ENCODE measurements at places on chromosomes 6 and 20. TPM values are rescaled to one million over a fixed set of nuclear protein-coding genes. Genes with fewer than 3 reads are reported as not detected.

GRCh38 chr20:38111366-38112232 lies 53.5 kb downstream of the TGM2 start:
- no peaks in the 10 kb centered on the region for H3K36me3 ChIP-seq
- no peak overlapping the region for H3K27ac ChIP-seq
- no peak overlapping the region for H3K4me3 ChIP-seq

GRCh38 chr20:60172346-60172984 lies 214.2 kb downstream of the CDH26 start:
- no peaks in the 10 kb centered on the region for H3K27me3 ChIP-seq
- no peak for DNase-seq
- no peaks in the 10 kb centered on the region for H3K4me1 ChIP-seq
- H3K4me3 ChIP-seq = no peak overlapping the region
- H3K36me3 ChIP-seq = no peaks in the 10 kb centered on the region
- H3K27ac ChIP-seq = no peak overlapping the region

DNA sequence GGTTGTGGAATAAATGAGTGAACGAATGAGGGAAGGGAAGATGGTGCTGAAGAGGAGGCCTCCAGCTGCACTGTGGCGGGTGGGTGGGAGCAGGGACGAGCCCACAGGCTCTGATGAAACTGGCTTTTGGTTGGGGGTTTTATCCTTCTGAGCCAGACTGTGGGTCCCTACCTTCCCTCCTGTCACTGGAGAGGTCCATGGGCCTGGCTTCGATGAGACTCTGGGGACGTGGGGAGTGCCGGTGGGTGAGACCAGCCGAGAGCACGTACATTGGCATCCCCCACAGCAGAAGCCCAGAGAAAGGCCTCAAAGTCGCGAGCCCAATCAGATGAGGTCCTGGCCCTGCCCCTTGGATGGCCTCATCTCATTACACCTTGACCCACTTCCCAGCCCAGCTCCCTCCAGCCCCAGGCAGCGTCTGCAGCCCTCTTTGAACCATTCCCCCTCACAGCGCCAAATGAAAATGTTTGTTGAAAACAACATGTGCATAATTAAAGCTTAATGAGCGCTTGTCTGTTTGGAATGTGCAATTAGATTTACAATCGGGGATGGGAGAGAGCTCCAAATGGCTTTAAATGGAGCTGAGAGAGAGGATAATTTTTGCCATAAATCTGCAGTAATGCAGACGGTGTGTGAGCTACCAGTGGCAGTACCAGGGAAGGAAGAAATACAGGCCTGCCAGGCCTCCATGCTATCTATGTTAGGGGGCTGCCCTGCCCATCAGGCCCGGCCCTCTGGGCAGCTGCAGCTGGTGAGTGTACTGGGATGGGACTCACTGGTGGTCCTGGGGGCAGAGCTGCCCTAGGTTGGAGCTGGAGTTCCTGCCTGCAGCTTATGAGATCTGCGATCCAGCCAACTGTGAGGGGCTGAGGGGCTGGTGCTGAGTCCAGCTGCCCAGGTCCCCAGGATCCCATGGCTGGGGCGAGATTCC lies 47.2 kb downstream of the TOX2 start:
- H3K4me1 ChIP-seq = peaks cover 3% of the 10 kb centered on the region
- peak; percentile 72 for DNase-seq
- H3K27ac ChIP-seq = no peak overlapping the region

DNA sequence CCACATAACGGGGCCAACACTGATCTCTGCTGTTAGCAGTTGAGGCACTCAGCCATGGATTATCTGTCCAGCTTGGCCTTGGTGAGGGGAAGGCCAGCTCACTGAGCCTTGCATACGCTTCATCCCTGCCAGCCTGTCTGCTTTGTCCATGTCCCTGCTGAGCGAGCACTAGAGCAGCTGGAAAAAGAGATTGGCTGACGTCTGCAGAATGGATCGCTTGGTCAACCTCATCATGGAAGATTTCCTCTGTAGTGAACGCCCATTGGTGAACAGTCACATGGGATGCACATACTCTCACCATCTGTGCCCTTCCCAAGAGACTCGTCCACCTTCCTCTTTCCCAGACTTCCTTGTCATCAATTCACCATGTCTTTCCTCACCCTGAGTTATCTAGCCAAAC lies 26.9 kb downstream of the MUC22 start:
- H3K36me3 ChIP-seq = no peaks in the 10 kb centered on the region
- DNase-seq = no peak
- H3K4me1 ChIP-seq = no peaks in the 10 kb centered on the region
- H3K4me3 ChIP-seq = no peak overlapping the region
- no peaks in the 10 kb centered on the region for H3K27me3 ChIP-seq

GRCh38 chr6:111658462-111659154 lies 52.9 kb upstream of the TRAF3IP2 start:
- no peak overlapping the region for H3K4me3 ChIP-seq
- H3K4me1 ChIP-seq = peaks cover 16% of the 10 kb centered on the region
- no peaks in the 10 kb centered on the region for H3K27me3 ChIP-seq
- H3K27ac ChIP-seq = no peak overlapping the region
- H3K36me3 ChIP-seq = peaks cover 7% of the 10 kb centered on the region

GRCh38 chr6:66555082-66555481 lies 848.1 kb upstream of the EYS start:
- H3K4me3 ChIP-seq = no peak overlapping the region
- no peaks in the 10 kb centered on the region for H3K36me3 ChIP-seq
- no peaks in the 10 kb centered on the region for H3K27me3 ChIP-seq
- H3K27ac ChIP-seq = no peak overlapping the region

DNA sequence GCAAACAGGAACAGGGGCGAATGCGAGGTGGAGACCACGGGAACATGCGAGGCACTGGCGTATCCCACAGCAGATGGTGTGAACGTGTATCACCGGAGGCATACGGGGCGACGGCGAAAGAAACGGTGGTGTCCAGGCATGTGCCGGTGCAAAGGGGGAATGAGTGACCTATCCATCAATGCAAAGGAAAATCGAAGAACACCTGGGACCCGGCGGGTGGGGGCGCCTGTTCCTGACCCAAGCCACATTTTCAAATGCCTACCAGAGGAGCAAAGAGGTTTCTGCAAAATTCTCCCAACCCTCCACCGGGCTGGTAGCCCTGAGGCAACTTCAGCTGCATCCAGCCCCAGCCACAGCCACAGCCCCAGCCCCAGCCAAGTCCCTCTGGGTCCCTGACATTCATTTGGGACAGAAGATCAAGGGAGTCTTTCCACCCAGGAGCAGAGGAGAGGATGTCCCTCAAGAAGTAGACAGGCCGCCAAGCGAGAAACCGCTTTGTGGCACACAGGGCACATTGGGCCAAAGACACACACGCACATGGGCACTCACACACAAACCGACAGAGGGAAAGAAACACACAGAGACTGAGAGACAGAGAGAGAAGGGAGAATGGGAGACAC lies 164.0 kb upstream of the ZNF337 start:
- peaks cover 60% of the 10 kb centered on the region for H3K27me3 ChIP-seq
- DNase-seq = no peak
- peak overlapping the region; percentile 78 for H3K4me3 ChIP-seq
- H3K27ac ChIP-seq = no peak overlapping the region
- peaks cover 3% of the 10 kb centered on the region for H3K4me1 ChIP-seq

- no peaks in the 10 kb centered on the region for H3K27me3 ChIP-seq
- H3K4me1 ChIP-seq = no peaks in the 10 kb centered on the region
- H3K4me3 ChIP-seq = no peak overlapping the region
- no peak overlapping the region for H3K27ac ChIP-seq
- DNase-seq = no peak
- H3K36me3 ChIP-seq = no peaks in the 10 kb centered on the region
These were observed 72.7 kb downstream of the QRSL1 start for GRCh38 chr6:106702046-106702445.

DNA sequence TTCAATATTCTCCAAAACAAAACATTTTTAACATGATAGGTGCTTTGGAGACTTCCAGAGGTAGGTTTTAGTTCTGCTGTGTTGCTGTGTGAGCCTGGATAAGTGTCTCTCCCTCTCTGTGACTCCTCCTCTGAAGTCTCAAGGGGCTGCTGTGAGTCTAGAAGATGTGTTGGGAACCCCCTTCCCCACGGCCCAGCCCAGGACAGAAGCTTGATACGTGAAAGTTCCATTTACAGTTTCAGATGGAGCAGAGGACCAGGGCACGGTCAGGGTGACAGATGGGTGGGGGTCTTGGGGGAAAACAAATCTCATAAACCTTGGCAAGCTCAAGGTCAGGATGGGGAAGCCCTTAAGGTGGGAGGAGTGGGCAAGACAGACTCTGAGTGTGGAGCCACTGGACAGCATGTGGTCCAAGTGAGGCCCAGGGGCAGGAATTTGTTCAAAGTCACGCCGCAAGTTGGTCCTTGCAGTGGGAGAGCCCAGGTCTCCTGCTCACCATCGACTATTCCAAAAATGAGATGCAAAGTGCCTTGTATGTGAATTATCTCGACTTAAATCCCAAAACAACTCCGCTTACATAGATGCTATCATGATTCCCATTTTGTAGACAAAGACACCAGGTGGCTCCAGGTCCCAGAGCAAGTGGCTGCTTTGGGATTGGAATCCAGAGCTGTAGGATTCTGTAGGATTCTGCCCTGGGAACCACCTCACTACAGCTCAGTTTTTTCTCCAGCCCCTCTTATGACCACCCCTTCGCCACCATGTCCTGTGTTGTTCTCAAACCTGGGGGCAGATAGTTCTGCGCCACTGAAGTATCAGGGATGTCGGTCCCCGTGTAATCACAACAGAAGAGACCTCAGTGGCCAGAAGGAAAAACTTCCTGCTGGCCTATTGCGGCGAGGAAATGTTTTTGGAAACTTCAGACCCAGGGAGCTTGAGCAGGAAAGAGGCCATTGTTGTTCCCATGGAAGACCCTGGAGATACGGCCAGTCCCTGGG lies 1.9 kb downstream of the TGM2 start:
- H3K4me1 ChIP-seq = no peaks in the 10 kb centered on the region
- H3K36me3 ChIP-seq = no peaks in the 10 kb centered on the region
- no peak overlapping the region for H3K27ac ChIP-seq

DNA sequence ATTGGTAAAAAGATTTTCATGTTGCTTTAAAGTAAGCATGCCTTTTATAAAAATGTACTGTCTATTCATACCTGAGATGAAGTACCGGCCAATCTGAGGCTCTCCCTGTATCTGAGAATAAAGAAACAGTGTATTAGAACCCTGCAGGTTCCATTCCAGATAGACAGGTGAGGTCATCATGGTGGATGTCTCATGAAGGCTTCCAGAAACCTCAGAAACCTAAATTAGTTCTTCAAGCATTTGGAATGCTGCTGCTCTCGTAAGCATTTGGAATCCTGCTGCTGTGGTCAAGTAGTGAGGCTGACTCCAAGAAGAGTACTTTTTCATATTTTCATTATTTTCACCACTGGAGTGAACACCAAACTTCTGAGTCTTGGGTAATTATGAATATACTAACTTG lies 642.3 kb downstream of the MAFB start:
- H3K27ac ChIP-seq = no peak overlapping the region
- no peak overlapping the region for H3K4me3 ChIP-seq
- H3K36me3 ChIP-seq = no peaks in the 10 kb centered on the region
- DNase-seq = no peak
- H3K27me3 ChIP-seq = no peaks in the 10 kb centered on the region

- H3K4me3 ChIP-seq = no peak overlapping the region
- no peaks in the 10 kb centered on the region for H3K27me3 ChIP-seq
- no peaks in the 10 kb centered on the region for H3K36me3 ChIP-seq
- no peak overlapping the region for H3K27ac ChIP-seq
- peaks cover 3% of the 10 kb centered on the region for H3K4me1 ChIP-seq
These were observed 137.8 kb downstream of the BTBD9 start for GRCh38 chr6:38501931-38502330.

DNA sequence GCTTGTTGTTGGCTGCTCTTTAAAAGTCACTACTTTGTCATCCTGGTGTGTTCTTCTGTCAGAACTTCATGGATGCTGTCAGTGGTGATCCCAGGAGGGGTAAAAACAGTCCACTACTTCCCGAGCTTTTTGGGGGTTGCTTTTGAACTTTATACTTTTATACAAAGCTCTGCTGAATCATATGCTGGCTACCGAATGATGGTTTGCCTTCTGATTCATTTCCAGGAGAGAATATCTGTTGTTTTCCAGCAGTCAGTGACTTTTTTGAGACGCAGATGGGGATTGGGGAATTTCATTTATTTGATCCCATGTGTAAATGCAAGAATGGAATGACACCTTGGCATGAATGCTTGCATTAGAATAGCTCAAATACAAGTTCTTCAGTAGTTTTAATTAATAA lies 32.7 kb upstream of the COL10A1 start:
- DNase-seq = no peak
- H3K4me3 ChIP-seq = no peak overlapping the region
- H3K27me3 ChIP-seq = no peaks in the 10 kb centered on the region

DNA sequence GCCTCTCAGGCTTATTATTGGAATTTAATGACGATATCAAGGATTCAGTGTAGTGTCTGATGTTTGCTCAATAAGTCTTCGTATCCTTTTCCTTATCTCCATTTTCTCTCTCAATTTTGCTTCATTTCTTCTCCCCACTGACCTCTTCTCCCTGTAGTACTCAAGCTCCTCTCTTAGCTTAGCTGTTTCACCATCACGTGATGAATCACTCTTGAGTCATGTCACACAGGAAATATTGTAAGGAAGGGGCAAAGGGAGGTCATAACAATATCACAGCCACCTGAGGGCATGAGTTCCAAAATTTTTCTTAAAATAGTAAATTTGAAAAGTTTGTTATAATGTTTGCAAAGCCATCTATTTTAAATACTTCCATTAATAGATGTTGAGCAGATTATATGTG lies 392.2 kb upstream of the MARCKS start:
- H3K4me1 ChIP-seq = no peaks in the 10 kb centered on the region
- H3K27me3 ChIP-seq = no peaks in the 10 kb centered on the region

DNA sequence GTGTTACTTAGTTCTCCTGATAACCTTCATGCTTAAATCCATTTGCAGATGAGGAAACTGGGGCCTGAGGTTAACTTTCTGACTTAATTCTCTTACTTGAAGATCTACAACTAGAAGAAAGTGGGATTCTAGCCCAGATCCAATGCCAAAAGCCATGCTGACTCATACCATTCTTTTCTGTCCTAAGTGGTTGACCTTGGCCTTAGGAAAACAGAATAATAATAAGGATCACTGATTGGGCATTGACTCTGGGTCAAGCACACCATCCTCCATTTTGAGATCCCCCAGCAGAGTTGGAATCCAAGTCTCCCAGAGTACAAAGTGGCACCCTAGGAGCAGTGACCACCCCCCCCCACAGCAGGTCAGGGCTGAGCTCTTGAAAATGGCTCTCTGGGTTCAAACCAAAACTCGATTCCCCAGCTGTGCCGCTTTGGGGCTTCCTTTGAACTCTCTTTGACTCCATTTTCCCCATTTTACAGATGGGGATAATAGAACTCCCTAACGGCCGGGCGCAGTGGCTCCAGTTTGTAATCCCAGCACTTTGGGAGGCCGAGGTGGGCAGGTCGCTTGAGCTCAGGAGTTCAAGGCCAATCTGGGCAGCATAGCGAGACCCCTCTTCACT lies 12.8 kb upstream of the ZNF217 start:
- no peak overlapping the region for H3K27ac ChIP-seq
- DNase-seq = peak; percentile 30
- H3K27me3 ChIP-seq = no peaks in the 10 kb centered on the region
- no peaks in the 10 kb centered on the region for H3K36me3 ChIP-seq

GRCh38 chr6:71979911-71980310 lies 93.6 kb downstream of the RIMS1 start:
- H3K27ac ChIP-seq = no peak overlapping the region
- no peaks in the 10 kb centered on the region for H3K36me3 ChIP-seq
- H3K27me3 ChIP-seq = no peaks in the 10 kb centered on the region
- no peak overlapping the region for H3K4me3 ChIP-seq
- no peaks in the 10 kb centered on the region for H3K4me1 ChIP-seq

GRCh38 chr20:3847429-3847940 lies 851 bp downstream of the MAVS start:
- H3K27ac ChIP-seq = no peak overlapping the region
- H3K4me1 ChIP-seq = peaks cover 7% of the 10 kb centered on the region
- no peak for DNase-seq
- no peaks in the 10 kb centered on the region for H3K36me3 ChIP-seq
- no peaks in the 10 kb centered on the region for H3K27me3 ChIP-seq
- peak overlapping the region; percentile 95 for H3K4me3 ChIP-seq

The HLA-DRB5 gene
- 1.9 TPM for total RNA-seq

The KIF16B gene
- total RNA-seq = 17.3 TPM

The ERVFRD-1 gene
- not detected for total RNA-seq

The TFAP2A gene
- 0.43 TPM for total RNA-seq

The MLN gene
- not detected for total RNA-seq
